ENCODE measurements at places on chromosomes 16 and 17.

- DNase-seq, result no peak
Observed at GRCh38 chr16:9095656-9096397, 4.4 kb downstream of the HAPSTR1 start.

DNA sequence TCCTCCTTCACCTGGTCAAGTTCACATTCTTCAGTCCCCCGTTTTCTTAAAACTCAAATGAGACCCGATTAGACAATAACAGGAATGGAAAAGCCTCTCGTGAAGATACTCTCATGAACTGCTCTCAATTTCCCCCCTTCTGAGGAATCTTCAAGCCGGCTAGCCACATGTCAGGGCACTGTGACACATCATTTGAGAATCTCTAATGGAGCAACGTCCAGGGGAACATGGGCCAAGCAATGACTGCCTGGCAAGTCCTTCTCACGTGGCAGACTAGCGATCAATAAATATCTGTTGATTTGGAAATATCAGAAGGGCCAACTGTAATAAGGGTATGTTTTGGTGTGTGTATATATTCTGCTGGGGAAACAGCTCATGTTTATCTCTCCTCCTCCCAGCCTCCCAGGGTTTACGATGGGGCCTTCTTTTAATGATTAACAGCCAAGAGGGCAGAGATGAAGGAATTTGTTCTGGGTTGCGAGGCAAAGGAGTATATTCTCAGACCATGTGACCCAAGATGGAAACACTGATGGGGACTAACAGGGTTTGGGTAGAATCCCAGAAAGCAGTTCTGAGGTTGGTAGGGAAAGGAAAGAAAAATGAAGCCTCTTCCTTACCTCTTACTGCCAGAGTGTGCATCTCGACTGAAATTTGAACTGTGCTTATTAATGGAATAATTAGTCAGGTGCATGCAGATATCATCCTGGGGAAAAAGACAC is 21.4 kb downstream of the TTLL6 start:
- DNase-seq, result no peak

DNA sequence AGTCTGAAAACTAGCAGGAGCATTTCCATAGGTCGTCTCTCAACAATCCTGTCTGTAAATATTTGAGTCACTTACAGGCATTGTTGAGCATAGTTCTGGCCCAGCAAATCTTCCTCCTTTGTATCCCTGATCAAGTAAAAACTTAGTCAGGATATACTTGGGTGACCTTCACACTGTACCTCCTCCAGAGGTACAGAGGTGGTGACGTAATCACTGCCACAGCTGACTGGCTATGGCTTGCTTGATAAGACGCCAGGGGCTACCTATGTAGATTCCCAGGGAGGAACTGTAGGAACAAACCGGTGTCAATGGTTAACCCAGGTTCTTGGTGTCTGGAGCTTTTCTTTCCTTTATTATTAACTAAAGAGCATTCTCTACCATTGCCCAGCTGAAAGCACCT is at the start of gene KCNJ16:
KCNJ16 (plus strand) TSS at position 270 of the 400 bp plus-strand sequence. CDS start 56,863 bp downstream, outside the sequence.
- peak; percentile 31 for DNase-seq

- no peak for DNase-seq
Observed at GRCh38 chr17:42553866-42554249, 1.1 kb downstream of the HSD17B1 start.

DNA sequence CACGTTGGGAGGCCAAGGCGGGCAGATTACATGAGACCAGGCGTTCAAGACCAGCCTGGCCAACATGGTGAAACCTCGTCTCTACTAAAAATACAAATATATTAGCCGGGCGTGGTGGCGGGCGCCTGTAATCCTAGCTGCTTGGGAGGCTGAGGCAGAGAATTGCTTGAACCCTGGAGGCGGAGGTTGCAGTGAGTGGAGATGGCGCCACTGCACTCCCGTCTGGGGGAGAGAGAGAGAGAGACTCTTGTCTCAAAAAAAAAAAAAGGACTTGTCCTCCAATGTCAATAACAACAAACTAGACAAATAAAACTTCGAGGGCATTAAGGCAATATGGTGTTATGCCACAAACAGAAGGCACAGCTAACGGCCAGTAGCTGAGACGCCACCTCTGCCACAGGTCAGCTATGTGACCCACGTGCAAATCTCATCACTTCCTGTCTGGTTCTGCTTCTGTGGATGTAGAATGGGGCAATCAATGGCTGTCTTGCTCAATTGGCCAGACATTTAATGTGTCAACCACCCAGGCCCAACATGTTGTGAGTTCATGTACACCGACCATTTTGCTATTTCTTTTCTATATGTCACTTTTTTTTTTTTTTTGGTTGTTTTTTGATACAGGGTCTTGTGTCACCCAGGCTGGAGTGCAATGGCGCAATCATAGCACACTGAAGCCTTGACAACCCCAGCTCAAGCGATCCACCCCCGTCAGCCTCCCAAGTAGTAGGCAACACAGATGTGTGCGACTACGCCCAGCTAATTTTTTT is 834 bp upstream of the TXNDC11 start:
- no peak for DNase-seq

DNA sequence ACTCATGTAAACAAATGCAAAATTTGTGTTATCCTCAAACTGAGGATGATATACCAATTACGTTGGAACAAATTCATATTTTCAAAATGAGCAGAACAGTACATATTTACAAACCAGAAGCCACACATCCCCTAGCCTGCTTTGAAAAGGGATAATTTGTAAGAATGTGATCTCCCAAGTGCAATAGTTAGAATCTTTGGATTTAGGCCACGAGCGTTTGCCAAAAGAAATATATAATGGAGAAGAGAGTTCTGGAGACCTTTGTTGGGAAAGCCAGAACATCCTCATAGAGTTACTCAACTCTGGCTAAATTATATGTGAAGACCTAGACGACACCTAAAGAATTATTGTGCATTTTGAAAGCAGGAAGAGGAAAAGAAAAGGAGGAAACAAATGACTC is 449.3 kb downstream of the KCNJ2 start:
- no peak for DNase-seq

DNA sequence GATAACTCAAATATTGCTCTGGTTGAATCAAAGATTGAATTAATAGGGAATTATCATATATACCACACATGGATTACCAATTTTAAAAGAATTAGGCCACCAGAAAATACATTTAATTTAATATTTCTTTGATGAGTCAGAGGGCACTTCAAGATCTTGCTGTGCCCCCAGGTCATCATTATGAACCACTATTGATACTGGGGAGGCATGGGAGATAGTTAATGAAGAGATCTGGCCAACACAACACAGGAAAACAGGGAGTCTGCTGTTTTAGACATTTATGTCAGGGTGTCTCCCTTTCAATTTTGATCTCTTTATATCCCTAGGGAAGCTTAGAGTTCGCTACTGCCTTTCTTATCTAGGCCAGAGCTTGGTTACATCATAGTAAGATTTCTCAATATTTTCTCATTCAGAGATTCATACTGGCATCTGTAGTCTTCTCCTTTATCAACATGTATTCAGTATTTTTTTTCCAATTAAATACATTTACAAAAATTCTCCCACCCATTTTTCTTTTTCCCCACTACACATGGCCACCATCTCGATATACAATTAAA is 158.3 kb upstream of the ZFHX3 start:
- DNase-seq, result no peak

DNA sequence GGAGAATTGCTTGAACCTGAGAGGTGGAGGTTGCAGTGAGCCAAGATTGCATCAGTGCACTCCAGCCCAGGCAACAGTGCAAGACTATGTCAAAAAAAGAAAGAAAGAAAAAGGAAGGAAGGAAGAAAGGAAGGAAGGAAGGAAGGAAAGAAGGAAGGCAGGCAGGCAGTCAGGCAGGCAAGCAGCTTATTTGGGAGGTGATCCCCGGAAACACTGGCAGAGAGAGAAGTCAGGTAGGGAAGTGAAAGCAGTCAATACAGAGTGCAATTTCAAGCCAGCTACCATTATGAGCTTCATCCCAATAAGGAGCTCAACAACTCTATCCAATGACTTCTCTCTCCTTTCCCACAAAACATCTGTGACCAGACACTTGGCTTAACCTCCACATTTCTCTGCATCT is 83.0 kb upstream of the TBC1D3K start:
- no peak for DNase-seq

GRCh38 chr17:30095507-30096244 is 20.9 kb upstream of the NSRP1 start:
- peak; percentile 38 for DNase-seq

- no peak for DNase-seq
Observed at GRCh38 chr16:24953306-24953705, 61.9 kb downstream of the ARHGAP17 start.

- no peak for DNase-seq
Observed at GRCh38 chr16:84448444-84448843, 56.0 kb downstream of the MEAK7 start.

DNA sequence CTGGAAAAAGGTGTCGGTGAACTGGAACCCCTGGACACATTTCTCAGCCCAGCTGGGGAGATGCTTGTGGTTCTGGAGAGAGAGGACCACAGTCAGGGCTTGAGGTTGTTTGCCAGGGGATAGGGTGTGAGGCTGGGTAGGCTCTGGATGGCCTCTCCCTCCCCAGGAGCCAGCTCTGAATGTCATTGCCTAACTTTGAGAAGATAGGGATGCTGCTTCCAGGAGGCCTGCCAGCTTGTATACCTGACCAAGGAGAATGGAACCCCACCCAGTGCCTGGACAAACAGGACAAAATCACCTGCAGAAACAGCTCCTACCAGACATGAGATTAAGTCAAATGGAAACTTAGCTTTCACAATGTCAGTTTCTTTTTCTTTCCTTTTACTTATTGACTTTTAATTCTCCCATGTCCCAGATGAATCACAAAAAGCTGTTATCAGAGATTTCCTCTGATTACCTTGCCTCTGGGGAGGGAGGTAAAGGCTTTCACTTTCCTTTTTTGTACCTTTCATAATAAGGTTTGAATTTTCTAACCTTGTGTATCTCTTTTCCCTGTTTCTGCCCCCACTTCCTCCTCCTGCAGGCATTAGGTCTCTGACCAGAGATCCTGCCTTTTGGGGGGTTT is 29.8 kb upstream of the PLLP start:
- DNase-seq, result no peak

DNA sequence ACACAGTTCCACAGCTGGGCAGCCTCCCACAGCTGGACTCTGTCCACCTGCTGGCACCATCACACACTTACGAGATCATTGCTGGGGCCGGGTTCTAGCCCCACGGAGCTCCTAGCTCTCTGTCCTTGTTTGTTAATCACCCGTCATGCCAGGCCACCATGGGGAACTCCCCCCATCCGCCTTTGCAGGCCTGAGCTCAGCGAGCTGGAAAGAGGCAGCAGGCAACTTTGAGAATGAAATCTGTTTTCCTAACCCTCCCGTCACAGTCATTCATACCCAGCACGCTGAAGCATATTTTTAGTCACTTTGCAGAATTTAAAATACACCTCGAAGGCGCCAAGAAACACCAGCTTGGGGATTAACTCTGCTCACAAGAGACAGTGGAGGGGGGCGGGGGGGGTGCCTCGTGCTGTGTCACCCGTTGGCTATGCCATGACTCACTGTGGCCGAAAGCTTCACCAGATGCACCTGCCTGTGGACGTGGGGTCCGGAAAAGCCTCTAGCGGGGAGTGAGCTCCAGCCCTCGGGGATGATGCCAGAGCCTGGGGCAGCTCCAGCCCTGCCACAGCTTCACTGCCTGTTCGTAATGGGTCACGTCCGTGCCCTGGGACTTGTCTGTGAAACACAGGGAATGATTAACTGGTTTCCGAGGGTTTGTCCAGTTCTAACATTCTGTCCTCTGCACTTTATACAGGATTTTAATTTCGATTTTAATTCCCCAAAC is 1.4 kb upstream of the SPNS2 start:
- no peak for DNase-seq

DNA sequence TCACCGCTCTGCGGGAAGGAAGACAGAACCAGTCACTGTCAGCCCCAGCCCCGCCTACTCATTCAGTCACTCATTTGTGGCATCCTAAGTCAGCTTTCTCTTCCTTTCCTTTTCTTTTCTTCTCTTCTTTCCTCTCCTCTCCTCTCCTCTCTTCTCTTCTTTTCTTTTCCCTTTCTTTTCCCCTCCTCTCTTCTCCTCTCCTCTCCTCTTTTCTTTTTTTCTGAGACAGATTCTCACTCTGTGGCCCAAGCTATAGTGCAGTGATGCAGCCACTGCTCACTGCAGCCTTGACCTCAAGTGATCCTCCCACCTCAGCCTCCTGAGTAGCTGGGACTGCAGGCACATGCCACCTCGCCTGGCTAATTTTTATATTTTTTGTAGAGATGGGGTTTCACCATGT is 10.6 kb upstream of the KLHL36 start:
- DNase-seq, result no peak

Data from COR-L47 (cell line).